Fibroblast of mammary gland (primary cell): ENCODE measurements at places on chromosomes 6 and 20.

DNA sequence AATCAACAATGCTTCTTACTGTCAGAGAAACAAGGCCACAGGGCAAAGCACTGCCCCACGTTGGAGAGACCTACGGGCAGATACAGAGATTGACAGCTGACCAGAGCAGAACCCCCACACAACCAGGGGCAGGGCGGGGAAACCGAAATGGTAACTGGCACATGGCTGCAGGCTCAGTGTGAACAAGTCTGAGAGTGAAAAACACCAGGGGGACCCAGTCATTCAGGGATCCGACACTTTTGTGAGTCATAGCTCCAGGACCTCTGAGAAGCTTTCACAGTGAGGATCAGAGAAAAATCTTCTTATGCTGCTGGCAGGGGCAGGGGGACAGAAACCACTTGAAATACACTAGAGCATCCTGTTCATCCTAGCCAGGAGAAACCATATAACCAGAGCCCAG lies 254.2 kb downstream of the C6orf118 start:
- DNase-seq = no peak

- DNase-seq = no peak
Observed at GRCh38 chr6:100457311-100457990, 7.3 kb downstream of the SIM1 start.

GRCh38 chr20:59825944-59826759 lies 107.3 kb downstream of the SYCP2 start:
- DNase-seq = no peak

DNA sequence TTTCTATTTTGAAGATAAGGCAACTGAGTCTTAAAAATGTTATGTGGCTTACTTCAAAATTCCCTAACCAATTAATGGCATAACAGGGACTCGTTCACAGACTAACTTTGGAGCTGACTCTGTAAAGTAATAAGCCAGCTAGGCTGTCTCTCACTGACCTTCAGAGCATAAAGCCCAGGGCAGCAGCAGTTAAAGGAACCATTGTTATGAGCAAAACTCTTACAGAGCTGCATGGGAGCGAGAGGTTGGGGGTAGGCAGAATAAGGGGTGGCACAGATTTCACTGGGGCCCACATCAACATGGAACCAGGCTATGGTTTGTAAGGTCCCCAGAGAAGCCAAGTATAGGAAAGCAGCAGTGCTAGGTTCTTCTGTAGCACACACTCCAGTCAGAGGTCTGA lies 637.8 kb downstream of the RFPL4B start:
- no peak for DNase-seq

- no peak for DNase-seq
Observed at GRCh38 chr6:125640441-125641150, 108.8 kb upstream of the HEY2 start.

DNA sequence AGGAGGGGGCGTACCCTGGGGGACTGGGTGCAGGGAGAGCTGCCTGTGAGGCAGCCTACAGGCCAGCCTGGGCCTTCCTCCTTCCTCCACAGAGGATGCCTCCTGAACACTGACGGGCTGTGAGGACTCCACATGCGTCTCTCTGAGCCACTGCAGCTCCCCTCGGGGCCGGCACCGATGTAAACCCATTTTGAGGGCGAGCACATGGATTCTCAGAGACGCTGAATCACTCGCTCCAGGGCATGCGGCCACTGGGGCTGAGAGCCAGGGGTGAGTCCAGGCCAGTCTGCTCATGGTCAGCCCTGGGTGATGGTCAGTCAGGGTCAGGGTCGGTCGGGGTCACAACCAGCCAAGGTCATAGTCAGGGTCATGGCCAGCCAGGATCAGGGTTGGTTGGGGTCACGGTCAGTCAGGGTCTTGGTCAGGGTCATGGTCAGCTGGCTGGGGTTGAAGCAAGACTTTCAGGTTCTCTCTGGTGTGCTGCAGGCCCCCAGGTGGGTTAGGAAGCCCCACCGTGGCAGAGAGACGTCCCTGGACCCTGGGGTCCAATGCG lies 14.7 kb upstream of the RBBP8NL start:
- no peak for DNase-seq

DNA sequence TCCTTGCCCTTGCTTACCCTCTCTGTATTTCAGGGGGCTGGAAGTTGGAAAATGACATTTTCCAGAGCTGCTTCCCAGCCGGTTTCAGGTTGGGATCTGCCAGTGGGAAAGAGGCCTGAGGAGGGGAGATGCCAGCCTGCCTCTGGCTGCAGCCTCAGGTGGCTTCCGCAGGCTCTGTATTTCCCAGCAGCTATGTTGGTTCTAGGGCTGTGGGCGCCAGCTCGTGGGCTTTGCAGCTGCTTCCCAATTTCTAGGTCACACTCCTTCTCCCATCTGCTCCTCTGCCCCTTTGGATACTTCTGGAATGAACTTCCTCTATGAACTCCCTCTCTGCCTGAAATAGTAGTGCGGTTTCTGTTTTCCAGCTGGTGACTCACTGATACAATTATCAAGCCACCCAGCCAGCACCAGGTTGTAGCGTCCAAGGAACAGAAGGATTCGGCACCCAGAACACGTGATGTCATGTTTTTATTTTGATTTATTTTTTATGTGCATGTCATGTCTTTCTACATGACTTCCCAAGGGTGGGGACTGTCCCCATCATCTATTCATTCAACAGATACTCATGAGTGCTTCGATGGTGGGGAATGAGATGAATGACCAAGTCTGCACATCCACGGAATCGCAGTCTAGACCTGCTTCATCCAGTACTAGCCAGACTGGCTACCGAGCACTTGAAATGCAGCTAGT lies 38.0 kb downstream of the TGM2 start:
- DNase-seq = peak; percentile 71

DNA sequence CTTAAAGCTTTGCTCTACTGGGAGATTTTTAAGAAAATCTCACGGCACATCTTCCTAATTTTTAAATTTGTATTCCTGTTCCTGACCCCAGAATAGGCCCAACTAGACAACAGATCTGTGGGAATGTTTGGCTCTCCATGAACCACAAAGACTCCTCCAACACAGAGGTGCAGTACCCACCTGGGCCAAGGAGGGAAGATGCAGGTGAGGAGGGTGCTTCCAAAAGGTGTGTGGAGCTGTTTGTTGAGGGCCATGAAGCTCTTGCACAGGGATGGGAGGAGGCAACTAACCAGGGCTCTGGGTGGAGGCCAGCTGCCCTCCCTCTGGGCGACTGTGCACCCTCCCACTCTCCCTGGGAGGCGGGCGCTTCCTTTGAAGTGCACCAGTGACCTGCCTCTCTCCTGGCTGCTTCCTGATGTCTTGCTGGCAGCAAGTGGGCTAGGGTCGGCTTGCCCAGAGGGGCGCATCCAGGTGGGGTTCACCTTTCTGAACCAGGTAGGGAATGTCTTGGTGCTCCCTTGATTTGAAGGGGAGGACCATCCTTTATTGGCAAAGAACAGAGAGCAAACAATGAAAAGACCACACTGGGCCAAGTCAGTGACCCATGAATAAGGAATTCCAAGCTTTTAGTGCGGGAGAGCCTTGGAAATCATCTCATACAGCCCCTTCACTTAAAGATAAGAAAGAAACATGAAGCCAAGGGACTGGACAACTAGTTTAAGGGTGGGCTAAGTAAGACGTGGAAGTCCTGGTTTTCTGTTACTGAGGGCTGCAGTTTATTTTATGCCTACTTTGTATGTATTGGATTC lies 76.0 kb downstream of the ANKRD6 start:
- no peak for DNase-seq

DNA sequence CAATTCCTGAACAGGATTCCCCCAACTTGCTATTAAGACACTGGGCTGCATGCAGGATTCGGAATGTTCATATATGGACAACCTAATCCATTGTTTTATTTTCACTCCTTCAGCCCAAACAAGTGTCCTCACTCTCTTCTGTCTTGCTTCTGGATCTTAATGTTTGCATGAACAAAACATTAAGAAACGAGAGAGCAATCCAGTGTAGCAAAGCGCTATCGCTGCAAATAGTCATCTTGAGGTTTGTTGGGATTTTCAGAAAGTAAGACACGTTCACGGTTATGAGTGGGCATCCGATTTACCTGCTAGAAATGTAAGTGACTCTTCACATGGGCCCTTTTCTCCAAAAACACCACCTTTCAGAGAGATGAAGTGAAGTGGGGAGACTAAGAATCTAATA lies 156.4 kb downstream of the MBOAT1 start:
- DNase-seq = no peak

GRCh38 chr20:15865553-15865952 lies 707.7 kb downstream of the KIF16B start:
- DNase-seq = no peak

GRCh38 chr6:16760516-16761470 lies at the start of gene ATXN1:
TSS of gene ATXN1 (minus strand) at chr6:16761460.
- peak; percentile 65 for DNase-seq
